NCI-H2171 treated with DMSO at 0.1 percent for 48 hours (cell line): ENCODE measurements at places on chromosomes 1 and 21.

- peak; percentile 3 for DNase-seq
Observed at GRCh38 chr1:171985639-171986038, 144.3 kb downstream of the DNM3 start.

DNA sequence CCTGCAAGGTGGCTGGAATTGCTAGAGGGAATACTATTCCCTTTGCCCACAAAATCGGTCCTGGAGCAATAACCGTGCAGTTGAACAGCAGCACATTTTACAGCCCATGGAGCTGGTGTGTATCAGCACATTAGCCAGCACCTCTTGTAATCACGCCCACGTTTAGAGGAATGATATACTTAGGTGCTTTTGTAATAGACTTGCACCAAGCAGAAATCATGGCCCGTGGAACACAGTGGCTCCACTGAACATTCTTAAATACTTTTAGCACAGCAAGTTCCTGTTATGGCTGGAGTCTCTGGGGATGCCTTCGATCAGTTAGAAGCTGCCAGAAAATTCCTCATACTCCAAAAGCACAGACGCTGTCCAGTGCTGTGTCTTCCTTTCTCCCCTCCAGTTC is 218.1 kb upstream of the FAM78B start:
- no peak for DNase-seq

DNA sequence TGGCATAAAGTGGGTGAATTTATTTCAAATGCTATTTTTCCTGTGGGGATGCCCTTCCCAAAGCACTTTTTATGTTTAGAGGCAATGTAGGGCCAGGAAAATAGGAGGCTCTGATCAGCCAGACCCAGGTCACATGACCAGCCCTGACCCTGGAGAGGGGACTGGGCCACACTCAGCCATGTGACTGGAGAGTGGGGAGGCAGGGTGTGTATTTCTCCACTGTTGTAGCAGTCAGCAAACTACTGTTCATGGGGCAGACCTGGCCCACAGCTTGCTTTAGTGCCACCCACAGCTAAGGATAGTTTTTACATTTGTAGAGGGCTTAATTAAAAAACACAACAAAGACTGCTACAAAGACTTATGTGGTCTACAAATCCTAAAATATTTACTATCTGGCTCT is 153.8 kb downstream of the ACTL8 start:
- DNase-seq, result no peak

DNA sequence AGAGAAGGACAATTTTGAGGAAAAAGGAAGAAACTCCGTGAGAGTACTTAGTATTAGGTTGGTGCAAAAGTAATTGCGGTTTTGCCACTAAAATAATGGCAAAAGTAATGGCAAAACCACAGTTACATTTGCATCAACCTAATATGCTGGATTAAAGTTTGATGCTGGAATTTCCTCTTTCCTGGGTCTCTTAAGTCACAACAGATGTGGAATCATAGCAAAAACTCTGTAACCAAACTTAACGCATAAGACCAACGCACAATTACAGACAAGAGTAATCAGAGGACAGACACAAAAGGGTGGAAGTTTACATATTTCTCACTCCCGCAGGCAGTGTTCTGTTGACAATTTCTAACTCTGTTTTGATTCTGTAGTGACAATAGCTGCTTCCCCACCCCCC is 182.4 kb downstream of the BACH1 start:
- DNase-seq, result no peak

- DNase-seq, result peak; percentile 63
Observed at GRCh38 chr1:5917591-5918274, 74.5 kb downstream of the NPHP4 start.

DNA sequence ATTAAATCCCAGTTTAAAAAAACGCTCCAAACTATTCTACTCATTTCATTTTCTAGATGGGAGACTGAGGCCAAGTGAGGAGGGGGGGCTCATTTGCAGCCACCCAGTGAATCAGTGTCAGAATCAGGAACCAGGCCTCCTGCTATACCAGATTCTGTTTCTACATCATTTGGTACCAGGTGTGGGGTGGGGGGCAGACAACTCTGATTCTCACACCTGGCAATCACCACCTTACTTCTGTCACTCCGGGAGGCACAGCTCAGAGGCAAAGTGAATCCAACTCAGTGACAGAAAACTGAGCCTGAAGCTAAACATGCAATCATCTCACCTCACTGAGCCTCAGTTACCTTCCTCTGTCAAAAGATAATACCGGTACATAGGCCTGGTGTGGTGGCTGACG is 23.5 kb upstream of the ID3 start:
- DNase-seq, result peak; percentile 49

GRCh38 chr1:197696372-197696771 is 78.9 kb downstream of the DENND1B start:
- no peak for DNase-seq

- peak; percentile 3 for DNase-seq
Observed at GRCh38 chr1:12232221-12232620, 2.4 kb downstream of the VPS13D start.

DNA sequence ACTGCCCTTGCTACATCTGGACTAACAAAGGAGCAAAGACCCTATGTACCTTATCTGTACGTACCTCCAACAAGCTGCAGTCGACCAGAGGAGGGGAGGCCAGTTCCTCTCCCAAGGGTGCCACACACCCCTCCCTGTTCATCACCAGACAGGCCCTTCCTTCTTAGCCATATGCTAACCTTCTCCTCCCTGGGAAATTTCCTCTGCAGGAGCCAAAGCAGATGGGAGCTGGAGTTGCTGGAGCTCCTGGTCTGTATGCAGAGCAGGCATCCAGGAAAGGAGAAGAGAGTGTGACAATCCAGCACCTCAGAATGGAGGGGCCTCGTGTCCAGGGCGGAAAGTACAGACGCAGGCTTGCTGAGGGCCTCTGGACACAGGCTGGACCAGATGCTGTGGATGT is 48.5 kb downstream of the C8B start:
- DNase-seq, result peak; percentile 53

GRCh38 chr1:245768596-245768995 is 613.8 kb downstream of the KIF26B start:
- DNase-seq, result no peak

- peak; percentile 72 for DNase-seq
Observed at GRCh38 chr1:156706657-156707416, 1.5 kb upstream of the CRABP2 start.

- no peak for DNase-seq
Observed at GRCh38 chr1:12621346-12622335, 3.6 kb upstream of the DHRS3 start.

DNA sequence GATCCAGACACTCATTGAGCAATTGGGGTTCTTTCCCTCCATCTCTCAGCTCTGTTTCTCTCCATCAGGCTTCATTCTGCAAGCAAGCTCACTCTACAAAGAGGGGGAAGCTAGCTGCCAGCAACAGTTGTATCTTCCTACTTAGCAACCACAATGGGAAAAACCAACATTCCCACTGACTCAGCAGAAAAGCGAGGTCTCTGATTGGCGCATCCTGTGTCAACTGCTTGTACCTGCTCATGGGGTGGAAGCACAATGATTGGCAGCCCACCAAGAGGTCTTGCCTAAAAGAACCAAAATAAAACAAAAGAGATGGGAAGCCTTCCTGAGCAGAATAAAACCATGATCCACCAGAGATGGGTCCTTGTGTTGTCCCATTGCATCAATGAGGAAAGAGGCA is 4.0 kb upstream of the CDA start:
- no peak for DNase-seq

DNA sequence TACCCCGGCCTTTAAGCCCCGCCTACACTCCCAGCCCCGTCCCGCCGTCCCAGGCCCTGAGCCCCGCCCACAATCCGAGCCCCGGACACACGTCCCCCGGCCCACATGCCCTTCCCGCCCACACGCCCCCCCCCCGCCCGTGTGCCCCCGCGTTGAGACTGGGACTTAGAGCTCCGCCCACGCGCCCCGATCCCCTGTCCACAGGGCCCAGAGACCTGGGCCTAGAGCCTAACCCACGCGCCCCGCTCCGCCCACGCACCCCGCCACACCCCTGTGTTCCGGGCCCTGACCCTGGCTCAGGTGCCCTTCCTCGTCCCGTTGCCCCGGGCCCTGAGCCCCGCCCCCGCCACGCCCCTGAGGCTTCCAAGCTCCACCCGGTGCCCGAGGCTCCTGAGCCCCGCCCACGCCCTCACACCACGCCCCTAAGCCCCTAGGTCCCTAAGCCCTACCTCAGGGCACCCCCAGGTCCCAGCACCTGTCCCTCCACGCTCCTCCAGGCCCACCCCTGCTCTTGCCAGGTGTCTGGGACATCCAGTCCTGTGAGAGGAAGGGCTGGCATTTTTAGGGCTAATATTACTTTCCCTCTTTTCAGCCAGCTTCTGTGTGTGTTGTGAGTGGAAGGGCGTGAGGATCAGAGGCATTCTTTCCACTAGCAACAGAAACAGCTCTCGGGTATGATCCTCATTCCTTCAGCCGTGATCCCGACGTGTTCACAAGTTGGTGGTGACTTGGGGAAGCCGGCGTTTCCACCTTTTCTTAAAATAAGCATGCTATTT is 552 bp upstream of the GPR157 start:
- peak; percentile 61 for DNase-seq

GRCh38 chr1:235972311-235972689 is 92.6 kb downstream of the NID1 start:
- DNase-seq, result no peak

GRCh38 chr1:228964178-228965089 is 229.2 kb downstream of the RHOU start:
- no peak for DNase-seq

DNA sequence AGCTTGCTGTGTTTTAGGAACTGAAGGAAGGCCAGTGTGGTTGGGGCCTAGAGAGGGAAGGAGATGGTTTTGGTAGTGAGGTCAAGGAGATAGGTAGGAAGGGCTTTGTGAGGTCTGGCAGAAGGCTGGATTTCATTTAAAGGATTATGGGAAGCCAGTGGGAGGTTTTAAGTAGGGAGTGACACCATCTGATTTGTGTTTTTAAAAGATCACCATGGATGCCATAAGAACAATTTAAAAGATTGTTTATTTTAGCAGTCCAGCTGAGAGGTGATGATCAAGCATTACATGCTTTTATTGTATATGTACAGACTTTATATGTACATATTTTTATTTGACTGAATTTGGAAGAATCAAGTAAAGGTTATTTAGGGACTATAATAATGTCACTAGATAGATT is 26.4 kb downstream of the RGL1 start:
- DNase-seq, result no peak

GRCh38 chr1:171811672-171812071 is 29.6 kb upstream of the DNM3 start:
- DNase-seq, result no peak

- DNase-seq, result peak; percentile 89
Observed at GRCh38 chr1:167860231-167860923, 53.6 kb downstream of the ADCY10 start.

DNA sequence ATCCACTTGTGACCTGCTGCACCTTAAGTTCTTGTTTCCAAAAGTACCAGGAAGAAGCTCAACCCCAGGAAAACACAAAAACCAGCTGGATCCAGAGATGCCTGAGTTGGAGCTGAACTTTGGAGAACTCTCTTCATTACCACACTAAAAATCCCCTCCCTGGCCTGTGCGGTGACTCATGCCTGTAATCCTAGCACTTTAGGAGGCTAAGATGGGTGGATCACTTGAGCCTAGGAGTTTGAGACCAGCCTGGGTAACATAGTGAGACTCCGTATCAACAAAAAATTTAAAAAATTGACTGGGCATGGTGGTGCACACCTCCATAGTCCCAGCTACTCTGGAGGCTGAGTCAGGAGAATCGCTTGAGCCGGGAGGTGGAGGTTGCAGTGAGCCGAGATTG is 6.2 kb downstream of the MAP1LC3C start:
- no peak for DNase-seq
